Mammary epithelial cell (primary cell): ENCODE measurements at places on chromosomes 13 and 19. TPM values are rescaled to one million over a fixed set of nuclear protein-coding genes. Genes with fewer than 3 reads are reported as not detected.

Gene COX6B1
- 179 and 275 TPM in 2 replicates for total RNA-seq

Gene MBD3L5
- not detected in 2 replicates for total RNA-seq

Gene SIGLEC12
- not detected for total RNA-seq

Gene RPL36
- 990 and 1,239 TPM in 2 replicates for total RNA-seq

Gene TPTE2
- not detected for total RNA-seq

Gene IGFL1
- total RNA-seq = 1.7 and 8.7 TPM in 2 replicates

Gene CYP2F1
- total RNA-seq = not detected in 2 replicates

Gene INAFM1
- total RNA-seq = 2.0 TPM

Gene CDX2
- total RNA-seq = not detected in 2 replicates

Gene MEIOSIN
- total RNA-seq = not detected

Gene NFILZ
- total RNA-seq = not detected

Gene ZNF556
- total RNA-seq = 1.1 and 2.3 TPM in 2 replicates

GRCh38 chr13:112781881-112782361 lies 92.1 kb downstream of the ATP11A start:
- peak; percentile 30 for DNase-seq

GRCh38 chr19:43755256-43755801 lies 567 bp upstream of the SMG9 start:
- peak; percentile 42 for DNase-seq

GRCh38 chr13:39783051-39783450 lies 127.6 kb downstream of the COG6 start:
- no peak for DNase-seq

GRCh38 chr13:24613755-24614154 lies 66.5 kb upstream of the ATP12A start:
- no peak for DNase-seq

- no peak for DNase-seq
These were observed at the start of gene SULT2A1 for GRCh38 chr19:47886010-47886559. TSS of gene SULT2A1 (minus strand) at chr19:47886315. CDS start at chr19:47886257, 58 bp downstream.

DNA sequence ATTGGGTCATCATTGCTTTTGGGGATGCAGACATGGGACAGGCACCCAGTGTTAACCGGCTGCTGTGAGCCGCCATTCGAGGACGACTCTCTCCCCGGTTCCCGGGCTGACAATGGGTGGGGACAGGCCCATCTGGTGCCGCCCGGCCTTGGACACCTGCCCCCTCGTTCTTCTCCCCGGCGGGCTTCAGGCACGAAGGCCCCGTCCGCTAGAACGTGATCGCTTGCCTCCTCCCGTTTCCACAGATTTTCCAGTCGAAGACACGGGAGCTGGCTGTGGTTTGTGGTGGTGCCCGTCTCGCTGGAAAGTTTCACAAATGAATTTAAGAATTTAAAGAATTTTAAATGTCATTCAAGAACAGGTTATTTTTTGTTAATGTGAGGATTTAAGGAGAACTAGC lies 2.0 kb downstream of the PALM start:
- DNase-seq = no peak

- no peak for DNase-seq
These were observed 1.8 kb downstream of the GADD45B start for GRCh38 chr19:2477732-2478191.

DNA sequence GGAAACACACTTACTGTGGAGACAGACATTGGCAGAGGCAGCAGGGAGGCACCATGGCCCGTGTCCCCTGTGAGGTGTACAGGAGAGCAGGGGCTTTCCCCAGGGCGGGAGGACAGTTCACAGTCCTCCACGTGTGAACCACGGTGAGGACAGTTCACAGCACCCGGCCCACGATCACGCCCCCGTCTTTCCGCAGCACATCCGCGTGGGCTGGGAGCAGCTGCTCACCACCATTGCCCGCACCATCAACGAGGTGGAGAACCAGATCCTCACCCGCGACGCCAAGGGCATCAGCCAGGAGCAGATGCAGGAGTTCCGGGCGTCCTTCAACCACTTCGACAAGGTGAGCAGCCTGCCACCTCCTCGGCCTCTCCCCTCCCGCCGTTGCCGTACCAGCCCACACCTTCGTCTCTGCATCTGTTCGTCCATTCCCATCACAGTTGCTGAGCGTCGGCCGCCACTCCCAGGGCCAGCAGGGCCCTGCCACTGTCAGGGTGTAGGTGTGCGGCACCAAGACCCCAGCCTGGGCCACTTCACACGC lies 17.4 kb downstream of the CAPN12 start:
- no peak for DNase-seq

DNA sequence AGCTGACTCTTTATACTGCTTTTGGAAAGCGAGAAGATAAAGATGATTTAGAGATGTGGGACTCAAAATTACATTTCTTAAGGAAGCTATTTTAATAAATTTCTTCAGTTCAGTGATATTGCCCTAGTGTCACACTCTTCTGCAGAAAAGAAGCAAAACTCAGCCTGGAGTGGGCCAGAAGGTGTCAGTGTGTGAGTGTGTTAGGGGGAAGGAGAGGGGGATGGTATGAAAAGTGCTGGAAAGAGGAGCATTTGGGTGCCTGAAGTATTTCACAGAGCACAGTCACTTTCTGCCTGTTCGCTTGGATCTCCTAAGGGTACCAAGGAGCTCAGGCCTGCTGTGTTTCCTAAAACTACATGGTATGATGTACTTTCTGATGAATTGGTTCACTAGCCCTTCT lies 84.5 kb upstream of the FRY start:
- no peak for DNase-seq

DNA sequence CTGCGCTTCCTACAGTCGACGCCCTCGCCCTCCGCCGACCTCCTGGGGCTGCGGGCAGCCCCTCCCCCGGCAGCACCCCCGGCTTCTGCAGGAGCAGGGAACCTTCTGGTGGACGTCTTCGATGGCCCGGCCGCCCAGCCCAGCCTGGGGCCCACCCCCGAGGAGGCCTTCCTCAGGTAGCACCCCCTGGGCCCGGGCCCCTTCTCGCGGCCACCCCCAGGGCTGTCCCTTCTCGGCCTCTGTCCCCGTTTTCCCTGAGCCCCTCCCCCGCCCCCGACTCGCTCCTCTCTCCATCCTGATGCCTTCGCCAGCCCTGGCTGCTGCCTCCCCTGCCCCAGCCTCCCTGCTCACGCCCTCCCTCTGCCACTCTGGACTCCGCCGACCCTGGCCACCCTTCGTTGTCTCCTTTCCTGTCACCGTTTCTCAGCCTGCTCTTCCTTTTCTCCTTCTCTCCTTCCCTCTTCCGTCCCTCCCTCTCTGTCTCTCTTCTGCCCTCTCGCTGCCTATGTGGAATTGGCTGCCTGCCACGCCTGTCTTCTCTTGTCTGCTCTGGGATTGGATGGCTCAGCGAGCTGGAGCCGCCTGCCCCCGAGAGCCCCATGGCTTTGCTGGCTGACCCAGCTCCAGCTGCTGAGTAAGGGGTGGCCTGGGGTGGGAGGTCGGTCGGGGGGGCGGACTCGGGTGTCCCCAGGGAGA lies 11.0 kb downstream of the FUZ start:
- DNase-seq = no peak

DNA sequence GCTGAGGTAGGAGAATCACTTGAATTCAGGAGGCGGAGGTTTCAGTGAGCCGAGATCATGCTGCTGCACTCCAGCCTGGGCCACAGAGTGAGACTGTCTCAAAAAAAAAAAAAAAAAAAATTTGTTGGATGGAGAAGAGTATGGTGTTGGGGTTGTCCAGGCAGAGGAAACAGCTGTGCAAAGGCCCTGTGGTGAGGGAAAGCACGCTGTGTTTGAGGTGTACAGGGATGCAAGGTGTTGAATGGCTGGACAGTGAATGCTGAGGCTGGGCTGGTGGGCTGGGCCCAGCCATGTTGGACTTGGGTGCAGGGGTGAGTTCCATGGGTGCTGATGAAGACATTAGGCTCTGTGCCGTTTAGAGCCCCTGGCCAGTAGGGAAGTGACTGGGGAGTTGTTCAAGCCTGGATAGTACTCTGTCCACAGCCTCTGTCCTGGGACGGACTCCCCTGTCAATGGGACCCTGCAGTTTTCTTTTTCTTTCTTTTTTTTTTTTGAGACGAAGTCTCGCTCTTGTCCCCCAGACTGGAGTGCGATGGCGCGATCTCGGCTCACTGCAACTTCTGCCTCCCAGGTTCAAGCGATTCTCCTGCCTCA lies 18.6 kb downstream of the PRR12 start:
- DNase-seq = no peak

DNA sequence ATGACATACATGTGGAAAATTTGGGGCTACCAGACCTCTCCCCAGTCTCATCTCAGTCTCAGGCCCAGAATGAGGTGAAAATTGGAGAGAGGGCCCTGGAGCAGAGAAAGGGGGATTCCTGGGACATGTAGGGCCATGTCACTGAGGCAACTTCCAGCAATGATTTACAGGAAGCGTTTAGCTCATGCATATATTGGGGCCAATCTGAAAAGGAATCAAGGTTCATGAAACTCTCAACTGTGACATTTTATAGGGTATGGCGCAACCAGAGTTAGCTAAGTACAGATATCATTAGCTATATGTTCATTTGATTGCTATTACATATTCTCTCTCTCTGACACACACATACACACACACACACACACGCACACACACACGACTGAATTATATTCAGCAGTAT lies 86.3 kb downstream of the RNASEH2B start:
- DNase-seq = no peak

DNA sequence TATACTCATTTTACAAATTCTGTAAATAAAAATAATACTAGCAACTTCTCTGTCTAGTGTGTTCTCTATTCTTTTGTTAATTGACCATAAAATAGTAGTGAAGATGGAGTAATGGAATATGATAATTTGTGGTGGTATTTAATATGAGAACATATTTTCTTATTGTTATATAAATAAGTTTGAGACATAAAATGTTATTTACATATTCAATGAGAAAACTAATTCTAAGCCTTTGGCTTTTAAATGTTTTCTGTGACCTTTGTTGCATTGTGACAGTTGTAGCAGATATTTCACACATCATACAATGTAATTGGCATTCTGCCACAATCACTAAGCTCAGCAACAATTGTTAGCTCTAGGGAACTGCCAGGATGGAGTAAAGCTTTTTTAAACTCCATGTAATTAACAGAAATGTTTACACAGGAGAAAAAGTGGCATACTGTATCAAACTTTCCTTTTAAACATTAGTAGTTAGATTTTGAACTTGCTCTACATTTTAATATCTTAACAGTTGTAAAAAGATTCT lies 562.1 kb upstream of the PCDH9 start:
- no peak for DNase-seq

GRCh38 chr13:39765801-39766463 lies 110.5 kb downstream of the COG6 start:
- peak; percentile 46 for DNase-seq

- no peak for DNase-seq
These were observed 393.3 kb downstream of the IRS2 start for GRCh38 chr13:109393045-109393444.

- DNase-seq = no peak
These were observed 4.3 kb downstream of the RPS9 start for GRCh38 chr19:54204767-54205468.

- DNase-seq = no peak
These were observed 4.0 kb downstream of the MAG start for GRCh38 chr19:35295792-35296462.

GRCh38 chr19:44024900-44025216 lies 321 bp upstream of the ZNF222 start:
- DNase-seq = no peak

DNA sequence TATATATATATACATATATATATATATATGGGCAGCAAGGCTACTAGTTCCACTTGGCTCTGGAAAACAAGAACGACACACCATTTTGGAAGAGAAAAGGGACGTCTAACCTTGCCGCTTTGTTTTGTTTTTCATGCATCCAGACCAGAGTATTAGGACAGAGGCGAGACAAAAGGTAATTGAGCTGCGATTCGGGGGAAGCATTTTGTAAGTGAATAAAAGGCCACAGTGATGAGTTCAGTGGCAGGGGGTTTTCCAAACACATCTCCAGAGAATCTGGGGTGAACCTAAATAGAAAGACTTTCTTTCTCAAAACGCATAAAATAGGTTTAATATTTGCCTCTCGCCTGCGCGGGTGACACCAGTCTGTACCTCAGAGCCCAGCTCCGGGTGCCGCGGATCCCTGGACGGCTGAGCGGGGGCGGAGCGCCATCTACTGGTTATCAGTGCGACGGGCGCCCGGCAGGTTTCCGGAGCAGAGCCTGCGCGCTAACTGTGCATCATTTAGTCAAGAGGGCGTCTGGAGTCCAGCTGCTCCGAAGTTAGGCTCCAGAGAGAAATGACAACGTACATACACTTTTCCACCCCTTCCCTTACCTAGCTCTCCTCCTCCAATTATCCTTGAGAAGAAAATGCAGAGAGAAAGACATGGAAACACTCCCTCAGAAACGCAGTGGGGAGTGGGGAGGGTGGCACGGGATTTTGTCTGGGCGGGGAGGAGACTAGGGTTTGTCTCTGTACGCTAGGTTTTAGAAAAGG lies 262.3 kb downstream of the TBC1D4 start:
- DNase-seq = peak; percentile 59

- no peak for DNase-seq
These were observed 49.3 kb upstream of the EEF1AKMT1 start for GRCh38 chr13:20823071-20823470.

DNA sequence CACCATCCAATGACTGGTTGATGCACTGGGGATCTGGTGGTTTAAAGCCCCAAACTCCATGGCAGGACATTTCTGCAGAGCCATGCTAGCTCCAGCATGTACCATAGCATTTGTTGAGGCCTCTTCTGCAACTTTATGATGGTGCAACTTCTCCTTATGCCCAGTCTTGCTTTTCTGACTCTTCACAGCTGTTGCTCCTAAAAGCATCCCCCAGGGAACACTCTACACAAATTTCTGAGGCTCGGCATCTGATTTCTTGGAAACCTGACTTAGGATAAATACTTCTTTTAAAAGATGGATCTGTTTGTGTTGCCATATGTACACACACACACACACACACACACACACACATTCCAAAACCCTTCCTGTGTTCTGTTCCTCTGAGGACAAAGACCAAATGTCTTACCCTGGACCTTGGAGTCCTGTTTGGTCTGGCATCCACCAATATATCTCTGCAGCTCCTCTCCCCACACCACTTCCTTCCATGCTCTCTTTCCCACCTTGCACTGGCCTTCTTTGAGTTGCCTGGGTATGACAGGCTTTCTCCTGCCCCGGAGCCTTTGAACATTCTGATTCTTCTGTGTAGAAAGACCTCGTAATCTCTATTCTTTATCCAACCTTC lies 388.5 kb upstream of the ZNF507 start:
- DNase-seq = no peak

GRCh38 chr13:74128156-74128767 lies 5.9 kb downstream of the KLF12 start:
- DNase-seq = no peak

- DNase-seq = no peak
These were observed 365.8 kb downstream of the MTUS2 start for GRCh38 chr13:29185926-29186325.

GRCh38 chr13:76795701-76796695 lies 90.2 kb downstream of the KCTD12 start:
- no peak for DNase-seq
